ENCODE measurements at places on chromosomes 11 and 22.

DNA sequence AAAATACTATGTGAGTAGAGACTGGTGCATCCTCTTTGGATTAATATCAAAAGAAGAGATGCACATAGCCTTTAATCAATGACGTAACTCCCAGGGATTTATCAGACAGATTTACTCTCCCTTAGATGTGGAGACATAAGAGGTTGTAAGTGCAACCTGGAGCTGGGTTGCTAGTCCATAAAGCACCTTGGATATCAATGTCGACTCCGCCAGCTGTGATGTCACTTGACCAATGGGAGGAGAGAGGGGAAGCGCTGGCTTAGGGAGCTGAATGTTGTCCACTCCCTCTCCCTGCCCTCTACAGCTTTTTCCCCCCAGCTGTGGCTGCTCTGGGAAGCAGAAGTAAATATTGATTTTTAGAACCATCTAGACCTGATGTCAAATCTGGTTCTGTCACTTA is 28.9 kb upstream of the TMEM86A start:
- no peak overlapping the region for H3K4me3 ChIP-seq
- peaks cover 27% of the 10 kb centered on the region for H3K4me1 ChIP-seq
- no peak overlapping the region for H3K27ac ChIP-seq
- no peaks in the 10 kb centered on the region for H3K27me3 ChIP-seq
- no peaks in the 10 kb centered on the region for H3K36me3 ChIP-seq

DNA sequence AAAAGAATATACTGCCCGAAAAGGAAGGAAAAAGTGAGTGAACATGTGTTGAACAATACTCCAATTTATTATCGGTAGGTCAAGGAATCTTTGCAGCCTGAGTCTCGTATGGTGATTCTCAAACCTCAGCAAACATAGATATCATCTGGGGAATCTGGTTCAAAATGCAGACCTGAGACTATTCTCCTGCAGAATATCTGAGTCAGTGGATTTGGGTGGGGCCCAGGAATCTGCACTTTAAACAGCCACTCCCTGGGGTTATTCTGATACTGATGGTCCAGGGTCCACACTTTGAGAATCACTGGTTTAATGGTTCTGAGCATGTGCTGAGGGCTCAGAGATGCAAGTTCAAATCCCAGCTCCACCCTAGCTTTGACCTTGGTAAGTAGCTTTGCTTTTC is 53.6 kb upstream of the GRK3 start:
- H3K27me3 ChIP-seq: no peaks in the 10 kb centered on the region
- DNase-seq: no peak
- H3K36me3 ChIP-seq: peaks cover 3% of the 10 kb centered on the region
- H3K4me1 ChIP-seq: no peaks in the 10 kb centered on the region
- no peak overlapping the region for H3K27ac ChIP-seq

DNA sequence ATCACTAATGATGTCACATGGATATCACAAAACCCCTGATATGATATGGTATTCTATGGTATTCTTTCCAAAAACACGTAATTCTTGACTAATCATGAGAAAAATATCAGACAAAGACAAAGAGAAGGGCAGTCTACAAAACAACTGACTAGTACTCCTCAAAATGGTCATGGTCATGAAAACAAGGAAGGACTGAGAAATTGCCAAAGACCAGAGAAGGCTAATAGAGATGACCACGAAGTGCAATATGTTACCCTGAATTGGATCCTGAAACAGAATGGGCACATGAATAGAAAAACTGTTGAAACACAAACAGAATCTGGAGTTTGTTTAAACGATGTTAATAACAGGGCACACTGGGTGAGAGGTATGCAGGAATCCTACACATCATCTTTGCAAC is 10.2 kb downstream of the CKAP5 start:
- H3K4me3 ChIP-seq: no peak overlapping the region
- no peaks in the 10 kb centered on the region for H3K36me3 ChIP-seq
- peaks cover 8% of the 10 kb centered on the region for H3K4me1 ChIP-seq
- no peak for DNase-seq
- no peak overlapping the region for H3K27ac ChIP-seq

- DNase-seq: no peak
- H3K4me3 ChIP-seq: no peak overlapping the region
- H3K27ac ChIP-seq: no peak overlapping the region
- H3K36me3 ChIP-seq: no peaks in the 10 kb centered on the region
- H3K4me1 ChIP-seq: peaks cover 7% of the 10 kb centered on the region
- peaks cover 7% of the 10 kb centered on the region for H3K27me3 ChIP-seq
Observed at GRCh38 chr11:74682731-74683278, 48.4 kb downstream of the CHRDL2 start.

DNA sequence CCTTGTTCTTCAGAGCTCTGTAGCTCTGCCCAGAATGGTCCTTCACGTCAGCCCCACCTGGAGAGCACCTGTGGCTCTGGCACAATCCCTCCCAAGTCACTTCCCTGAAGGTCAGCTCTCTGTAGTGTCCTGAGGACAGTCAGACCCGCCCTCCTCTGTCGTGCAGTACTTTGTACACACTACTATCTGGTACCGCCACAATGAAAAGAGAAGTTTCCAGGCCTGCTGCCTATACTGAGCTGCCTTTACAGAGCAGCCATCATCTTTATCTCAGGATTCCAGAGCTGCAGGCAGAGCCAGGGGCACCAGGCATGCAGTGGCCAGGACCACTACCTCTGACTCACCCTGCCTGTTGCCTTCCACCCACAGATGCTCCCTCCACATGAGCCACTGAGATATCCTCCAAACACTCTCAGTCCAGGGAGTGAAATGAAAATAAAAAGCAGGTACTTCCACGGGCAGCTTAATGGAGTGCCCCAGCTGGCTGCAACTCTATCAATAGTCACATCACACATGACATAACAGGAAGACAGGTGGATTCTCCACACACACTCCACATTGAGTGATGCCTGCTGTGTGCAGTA is 7.3 kb downstream of the PACSIN2 start:
- H3K4me1 ChIP-seq: peaks cover 22% of the 10 kb centered on the region
- H3K36me3 ChIP-seq: no peaks in the 10 kb centered on the region
- H3K27ac ChIP-seq: no peak overlapping the region
- DNase-seq: no peak

- no peak for DNase-seq
- no peaks in the 10 kb centered on the region for H3K27me3 ChIP-seq
- H3K36me3 ChIP-seq: no peaks in the 10 kb centered on the region
- H3K4me1 ChIP-seq: no peaks in the 10 kb centered on the region
- no peak overlapping the region for H3K27ac ChIP-seq
Observed at GRCh38 chr22:33382436-33382835, 324.3 kb upstream of the SYN3 start.

DNA sequence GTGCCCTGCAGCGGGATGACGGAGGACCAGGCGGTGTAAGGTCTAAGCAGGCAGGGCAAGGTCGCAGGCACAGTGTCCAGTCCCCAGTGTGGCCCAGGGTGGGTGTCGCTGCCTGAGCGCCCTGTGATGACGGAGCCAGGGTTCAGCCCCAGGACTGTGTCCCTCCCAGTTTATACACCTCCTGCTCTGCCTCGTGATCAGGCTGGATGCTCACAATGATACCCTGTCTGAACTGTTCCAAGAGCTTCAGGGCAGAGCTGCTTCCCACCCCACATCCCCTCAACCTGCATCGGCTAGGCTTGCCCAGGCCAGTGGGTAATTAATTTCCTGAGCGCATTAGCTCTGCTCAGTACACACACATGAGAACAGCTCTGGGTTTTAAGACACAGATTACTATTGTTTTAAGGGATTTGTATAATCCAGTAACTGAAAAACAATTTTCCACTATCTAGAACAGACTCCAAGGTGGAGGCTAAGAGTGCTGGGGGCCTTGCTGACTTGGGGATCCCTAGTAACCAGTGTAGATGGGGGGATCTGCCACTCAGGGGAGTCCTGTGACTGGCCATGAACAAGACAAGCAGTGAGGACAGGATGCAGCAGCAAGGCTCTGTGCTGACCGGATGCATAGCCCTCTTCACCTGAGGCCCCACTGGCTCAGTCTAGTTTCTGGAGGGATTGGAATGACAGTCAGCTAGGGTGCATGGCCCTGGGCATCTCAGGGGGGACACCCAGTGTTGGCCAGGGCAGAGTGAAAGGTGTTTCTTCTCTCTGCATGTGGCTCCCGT is 34.1 kb downstream of the GNAZ start:
- no peak overlapping the region for H3K27ac ChIP-seq
- H3K36me3 ChIP-seq: no peaks in the 10 kb centered on the region
- no peaks in the 10 kb centered on the region for H3K27me3 ChIP-seq
- H3K4me1 ChIP-seq: no peaks in the 10 kb centered on the region
- DNase-seq: no peak

DNA sequence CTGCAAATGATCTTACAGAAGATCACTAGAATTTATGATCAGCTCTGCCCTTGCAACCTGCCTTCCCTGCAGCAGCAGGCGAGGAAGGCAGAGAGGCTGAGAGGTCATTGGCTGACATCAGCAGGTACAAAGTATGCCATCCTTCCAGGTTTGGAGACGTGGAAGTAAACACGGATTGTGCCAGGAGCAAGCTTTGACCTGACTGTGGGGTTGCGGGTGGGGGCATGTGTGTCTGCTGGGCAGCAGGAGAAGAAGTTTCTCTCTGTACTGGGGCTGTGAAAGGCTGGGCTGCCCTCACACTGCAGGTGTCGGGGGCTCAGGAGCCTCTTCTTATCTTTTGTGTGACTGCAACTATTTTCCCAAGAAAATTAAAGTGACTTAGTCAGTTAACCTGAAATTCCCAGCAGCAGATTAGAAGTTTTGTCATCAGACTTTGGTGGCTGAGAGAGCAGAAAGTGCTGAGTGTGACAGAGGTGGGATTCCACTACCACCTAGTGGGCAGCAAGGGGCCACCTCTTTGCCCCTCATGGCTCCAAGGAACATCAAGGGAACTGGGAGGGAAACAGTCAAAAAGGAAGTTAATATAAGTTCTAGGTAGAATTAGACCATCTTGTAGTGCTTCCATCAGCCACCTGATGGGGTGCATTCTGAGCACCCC is 565.9 kb downstream of the ETS1 start:
- no peak overlapping the region for H3K4me3 ChIP-seq
- peaks cover 11% of the 10 kb centered on the region for H3K4me1 ChIP-seq
- no peaks in the 10 kb centered on the region for H3K36me3 ChIP-seq
- H3K27ac ChIP-seq: peak overlapping the region; percentile 18
- no peak for DNase-seq

- H3K36me3 ChIP-seq: no peaks in the 10 kb centered on the region
- H3K4me3 ChIP-seq: no peak overlapping the region
- H3K4me1 ChIP-seq: peaks cover 23% of the 10 kb centered on the region
- no peak for DNase-seq
- no peak overlapping the region for H3K27ac ChIP-seq
- no peaks in the 10 kb centered on the region for H3K27me3 ChIP-seq
Observed at GRCh38 chr11:61292356-61292755, 2.8 kb downstream of the VWCE start.

- peaks cover 23% of the 10 kb centered on the region for H3K4me1 ChIP-seq
- no peaks in the 10 kb centered on the region for H3K36me3 ChIP-seq
- H3K27ac ChIP-seq: no peak overlapping the region
- H3K4me3 ChIP-seq: no peak overlapping the region
Observed at GRCh38 chr11:117934526-117935307, 5.5 kb upstream of the TMPRSS13 start.

DNA sequence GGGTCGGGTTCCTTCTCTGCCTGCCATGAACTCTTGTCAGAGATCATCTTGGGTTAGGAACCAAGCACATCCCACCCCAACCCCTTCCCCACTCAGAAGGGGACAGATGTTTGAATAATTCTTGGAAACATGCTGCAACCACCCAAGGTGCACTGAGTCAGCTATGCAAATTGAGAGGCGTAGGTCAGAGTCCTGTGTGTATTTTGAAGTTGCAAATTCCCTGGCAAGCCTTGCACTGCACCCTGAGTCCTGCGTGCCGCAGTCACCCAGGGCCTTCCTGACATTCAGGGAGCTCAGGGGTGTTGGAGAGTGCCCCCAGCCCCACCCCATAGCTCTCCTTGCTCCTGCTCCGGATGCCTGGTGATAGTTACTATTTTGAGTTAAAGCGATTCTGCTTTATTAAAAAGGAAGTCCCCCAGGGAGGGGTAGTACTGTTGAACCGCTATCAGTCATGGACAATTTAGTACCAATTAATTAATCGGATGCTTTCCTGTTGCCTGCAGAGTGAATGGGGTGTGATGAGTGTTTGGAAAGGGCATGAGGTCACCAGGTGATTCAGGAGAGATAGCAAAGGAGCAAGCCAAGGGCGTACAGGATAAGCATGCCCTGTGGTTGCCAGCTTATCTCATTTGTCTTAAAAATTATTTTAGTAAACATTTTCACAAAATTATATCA is 123.7 kb downstream of the GRIK4 start:
- H3K27ac ChIP-seq: no peak overlapping the region
- no peak for DNase-seq
- H3K27me3 ChIP-seq: no peaks in the 10 kb centered on the region

DNA sequence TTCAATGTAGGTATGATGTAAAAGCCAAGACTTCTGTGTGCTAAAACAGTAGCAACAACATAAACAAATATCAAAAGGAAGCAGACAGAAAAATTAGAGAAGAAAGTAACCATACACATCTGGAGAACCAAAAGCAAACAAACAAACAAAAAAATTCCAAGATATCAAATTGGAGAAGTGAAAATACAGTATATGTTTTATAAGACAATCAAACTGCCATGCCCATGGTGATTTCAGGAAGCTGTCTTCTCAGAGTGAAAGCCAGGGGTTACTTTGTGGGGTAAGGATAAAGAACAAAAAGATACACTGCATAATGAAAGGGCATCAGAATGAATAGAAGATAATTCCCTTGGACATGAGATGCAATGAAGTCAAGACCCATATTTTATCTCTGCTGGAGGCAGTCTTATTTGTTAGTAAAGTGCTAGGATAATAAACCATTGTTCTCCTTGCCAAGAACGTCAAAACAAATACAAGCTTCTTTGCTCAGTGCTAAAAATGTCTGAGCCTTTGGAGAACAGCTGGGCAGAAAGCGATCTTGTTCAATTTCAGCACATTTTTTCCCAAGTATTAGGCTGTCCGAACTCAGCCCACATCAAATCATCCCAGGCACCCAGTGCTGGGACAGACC is 38.1 kb upstream of the LDLRAD3 start:
- no peak overlapping the region for H3K27ac ChIP-seq
- no peak overlapping the region for H3K4me3 ChIP-seq
- no peaks in the 10 kb centered on the region for H3K4me1 ChIP-seq

GRCh38 chr11:113841691-113842090 is 33.7 kb downstream of the USP28 start:
- H3K36me3 ChIP-seq: peaks cover 18% of the 10 kb centered on the region
- H3K27ac ChIP-seq: no peak overlapping the region
- no peaks in the 10 kb centered on the region for H3K4me1 ChIP-seq
- peak overlapping the region; percentile 68 for H3K4me3 ChIP-seq
- DNase-seq: no peak

- no peak for DNase-seq
- H3K27me3 ChIP-seq: peaks cover 14% of the 10 kb centered on the region
- H3K36me3 ChIP-seq: no peaks in the 10 kb centered on the region
- no peak overlapping the region for H3K27ac ChIP-seq
Observed at GRCh38 chr11:35511666-35512065, 13.8 kb downstream of the PAMR1 start.

Data from CD4-positive, CD25-positive, alpha-beta regulatory T cell (primary cell).